Stromal cell of bone marrow (primary cell): ENCODE measurements at places on chromosomes 12 and 14.

GRCh38 chr14:44768935-44769334 is 192.8 kb downstream of the KLHL28 start:
- no peak for DNase-seq

- DNase-seq = no peak
Measured at GRCh38 chr14:66610154-66610563, 102.2 kb downstream of the GPHN start.

DNA sequence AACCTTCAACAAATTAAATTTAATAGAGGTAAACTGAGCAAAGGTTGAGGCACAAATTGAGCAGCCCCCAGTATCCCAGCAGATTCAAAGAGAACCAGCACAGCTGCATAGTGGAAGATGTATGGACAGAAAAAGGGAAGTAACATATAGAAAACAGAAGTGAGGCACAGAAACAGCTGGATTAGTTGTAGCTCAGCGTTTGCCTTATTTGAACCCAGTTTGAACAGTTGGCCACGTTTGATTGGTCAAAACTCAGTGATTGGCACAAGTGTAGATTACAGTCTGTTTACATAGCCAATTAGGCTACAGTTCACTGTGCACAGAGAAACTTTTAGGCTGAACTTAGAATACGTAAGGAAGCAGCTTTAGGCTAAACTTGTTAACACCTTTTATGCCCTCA is 315.5 kb downstream of the RMST start:
- no peak for DNase-seq

- no peak for DNase-seq
Measured at GRCh38 chr12:13697973-13698372, 283.4 kb downstream of the GRIN2B start.

GRCh38 chr12:27554421-27555186 is 30.6 kb downstream of the PPFIBP1 start:
- peak; percentile 61 for DNase-seq

DNA sequence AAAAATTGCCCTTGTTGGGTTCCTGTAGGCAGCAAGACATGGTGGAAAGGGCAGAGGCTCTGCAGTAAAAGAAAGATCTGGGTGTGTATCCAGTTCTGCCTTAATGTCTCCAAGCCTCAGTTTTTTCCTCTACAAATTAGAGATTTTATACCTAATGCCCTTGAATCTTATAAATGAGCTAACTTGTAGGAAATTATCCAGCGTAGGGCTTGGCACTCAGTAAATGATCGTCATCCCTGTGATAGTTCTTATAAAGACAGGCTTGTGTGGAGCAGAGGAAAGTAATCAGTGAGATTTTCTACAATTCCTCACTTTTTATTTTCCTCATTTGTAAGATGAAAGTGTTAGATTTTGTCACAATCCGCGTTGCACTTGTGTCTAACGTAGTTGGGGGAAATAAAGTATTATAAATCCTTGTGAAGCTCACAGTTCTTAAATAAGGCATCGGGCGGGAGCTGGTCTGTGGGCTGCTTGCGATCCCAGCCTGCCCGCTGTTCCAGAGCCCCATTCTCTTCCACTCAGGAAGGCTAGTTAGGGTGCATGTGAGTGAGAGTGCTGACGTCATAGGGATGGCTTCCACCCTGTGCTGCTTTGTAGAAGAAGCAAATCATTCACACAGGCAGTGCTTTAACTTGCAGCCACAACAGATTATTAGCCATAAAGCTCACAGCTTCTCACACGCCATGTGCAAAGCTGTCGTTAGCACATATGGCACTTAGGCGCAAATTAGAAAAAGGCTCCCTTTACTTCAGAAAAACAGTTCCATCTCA is 87.6 kb downstream of the EML1 start:
- DNase-seq = no peak

DNA sequence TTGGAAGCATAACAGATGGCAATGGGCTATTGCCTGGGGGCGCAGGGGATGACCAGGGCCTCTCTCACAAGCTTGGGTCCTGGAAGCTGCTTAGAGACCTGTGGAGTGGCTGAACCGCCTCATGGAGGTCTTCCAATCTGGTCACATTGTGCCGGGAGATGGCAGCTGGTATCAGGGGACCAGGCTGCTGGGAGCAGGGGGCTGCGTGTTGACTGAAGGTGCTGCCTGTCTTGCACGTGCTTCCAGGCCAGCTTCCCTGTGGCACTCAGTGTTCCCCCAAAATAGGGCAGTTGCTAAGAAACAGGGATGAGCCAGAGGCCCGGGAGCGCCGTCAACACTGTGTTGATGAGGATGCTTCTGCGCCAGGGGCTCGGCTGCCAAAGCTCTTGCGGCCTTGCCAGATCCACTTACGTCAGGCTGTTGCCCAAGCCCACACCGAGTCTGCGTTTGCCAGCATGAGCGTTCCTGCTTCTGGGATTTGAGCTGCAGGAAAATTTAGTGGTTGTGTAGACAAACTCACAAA is 39.8 kb downstream of the ELK3 start:
- peak; percentile 97 for DNase-seq

GRCh38 chr12:62605981-62606380 is 139.4 kb downstream of the MON2 start:
- DNase-seq = no peak

DNA sequence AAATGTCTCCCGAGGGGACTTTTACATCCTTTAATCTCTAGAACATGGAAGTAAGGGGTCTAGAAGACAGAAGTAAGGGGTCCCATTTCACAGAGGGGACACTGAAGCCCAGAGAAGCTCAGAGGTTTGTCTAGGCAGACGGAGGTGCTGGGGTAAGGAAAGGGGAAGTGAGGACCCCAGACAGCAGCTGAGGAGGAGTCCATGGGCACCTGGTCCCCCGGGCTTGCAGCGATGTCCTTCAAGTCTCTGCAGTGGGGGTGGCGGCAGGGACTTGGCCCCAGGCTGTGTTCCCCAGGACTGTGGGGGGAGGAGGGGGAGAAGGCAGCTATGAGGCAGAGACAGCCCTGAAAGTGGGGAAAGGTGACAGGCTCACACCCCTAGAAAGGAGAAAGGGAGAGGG is 30.7 kb downstream of the DTX1 start:
- no peak for DNase-seq

DNA sequence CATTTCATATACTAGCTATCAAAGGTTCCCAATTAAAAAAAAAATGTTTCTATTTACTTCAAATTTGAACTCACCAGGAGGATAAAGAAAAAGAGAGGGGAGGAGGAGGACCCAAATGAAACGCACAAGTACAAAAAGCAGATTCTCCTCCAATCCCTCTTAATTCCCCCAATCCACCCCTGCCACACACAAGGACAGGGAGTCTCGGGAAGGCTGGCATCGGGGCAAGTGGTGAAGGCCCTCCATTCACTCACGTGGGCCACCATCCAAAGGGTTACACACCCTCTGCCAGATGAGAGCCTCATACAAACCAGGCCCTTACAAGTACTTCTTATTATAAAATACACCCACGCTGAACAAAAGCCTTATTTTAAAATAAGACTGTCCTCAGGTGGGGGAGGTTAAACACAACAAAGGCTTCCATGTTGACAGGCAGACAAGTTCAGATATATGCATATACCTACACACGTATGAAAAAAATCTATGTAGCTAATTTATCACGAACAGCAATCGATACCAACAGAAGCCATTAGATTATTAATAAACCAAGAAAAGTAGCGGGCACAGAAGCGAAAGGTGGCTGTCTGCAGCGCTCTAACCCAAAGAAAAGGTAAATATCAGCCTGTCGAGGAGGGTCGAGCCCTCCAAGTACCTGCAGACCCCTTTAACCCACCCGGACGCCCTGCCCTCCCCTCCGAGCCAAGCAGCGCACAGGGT is 1.5 kb downstream of the ATP2B1 start:
- no peak for DNase-seq

- peak; percentile 87 for DNase-seq
Measured at GRCh38 chr14:61493239-61493638, 171.9 kb downstream of the PRKCH start.

GRCh38 chr12:88272456-88272855 is 130.3 kb downstream of the TMTC3 start:
- no peak for DNase-seq

DNA sequence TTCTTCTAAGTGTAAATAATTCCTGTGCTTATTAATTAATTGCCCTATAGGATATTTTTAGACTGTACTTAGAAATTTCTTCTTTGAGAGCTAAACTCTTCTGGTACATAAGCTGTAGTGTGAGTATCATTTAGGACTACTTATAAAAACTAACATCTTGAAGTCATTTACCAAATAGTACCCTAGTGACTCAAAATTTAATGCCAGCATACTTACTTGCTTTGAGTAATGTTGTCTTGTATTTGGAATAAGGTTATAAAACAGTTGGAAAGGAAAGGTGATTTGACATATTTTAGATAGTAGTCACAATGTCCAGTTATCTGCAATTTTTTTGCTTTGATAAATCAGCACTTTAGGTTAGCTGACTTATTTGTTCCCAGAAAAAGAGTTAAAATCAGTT is 39.1 kb downstream of the SPATA7 start:
- DNase-seq = peak; percentile 24

GRCh38 chr14:36507847-36508417 is 12.1 kb downstream of the NKX2-1 start:
- DNase-seq = no peak

GRCh38 chr14:93011141-93011529 is 88.2 kb downstream of the CHGA start:
- no peak for DNase-seq

GRCh38 chr14:68229423-68230100 is 410.0 kb downstream of the RAD51B start:
- no peak for DNase-seq

GRCh38 chr12:1182069-1182468 is 191.0 kb downstream of the ERC1 start:
- no peak for DNase-seq

DNA sequence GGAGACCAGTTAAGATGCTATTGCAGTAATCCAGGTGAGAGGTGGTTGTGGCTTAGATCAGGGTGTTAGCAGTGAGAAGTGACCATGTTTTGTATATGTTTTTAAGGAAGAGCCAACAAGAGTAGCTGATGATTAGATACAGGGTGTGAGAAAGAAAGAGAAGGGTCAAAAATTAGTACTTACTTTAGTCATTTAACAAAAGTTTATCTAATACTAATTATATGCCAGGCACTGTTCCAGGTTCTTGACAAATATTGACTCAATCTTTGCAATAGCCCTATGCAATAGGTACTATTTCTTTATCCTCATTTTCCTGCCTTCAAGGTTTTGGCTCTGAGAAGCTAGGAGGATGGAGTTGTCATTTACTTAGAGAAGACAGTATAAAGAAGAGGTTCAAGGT is 70.2 kb downstream of the SSPN start:
- no peak for DNase-seq

- DNase-seq = no peak
Measured at GRCh38 chr14:47302121-47302520, 373.3 kb downstream of the MDGA2 start.

DNA sequence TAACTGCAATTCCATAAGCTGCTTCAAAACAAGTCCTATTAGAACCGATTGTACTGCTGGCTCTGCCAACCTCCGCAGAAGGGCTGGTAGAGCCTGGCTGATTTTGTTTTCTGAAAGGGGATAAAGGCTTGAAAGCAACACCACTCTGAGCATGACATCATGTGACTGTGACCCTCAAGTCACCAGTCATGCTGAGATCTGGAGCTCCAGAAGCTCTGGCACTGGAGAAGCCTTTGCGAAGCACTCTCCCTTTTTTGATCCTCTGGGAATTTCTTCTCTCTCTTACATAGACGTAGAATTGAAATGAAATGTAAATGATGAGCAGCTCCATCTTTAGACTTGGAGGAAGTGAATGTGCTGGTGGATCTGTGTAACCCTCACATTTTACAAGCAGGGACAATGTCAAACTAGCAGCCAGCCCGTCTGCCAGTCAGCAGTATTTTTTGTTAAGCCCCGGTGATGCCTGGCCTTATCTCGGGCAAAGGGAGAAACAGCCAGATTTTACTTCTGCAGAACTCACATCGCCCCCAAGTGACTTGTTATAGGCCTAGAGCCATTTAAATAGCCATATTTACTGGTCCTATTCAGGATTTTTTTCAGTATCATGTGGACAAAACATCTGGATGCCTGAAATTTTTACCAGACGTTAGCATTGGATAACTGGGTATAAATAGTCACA is 112.1 kb upstream of the NPAS3 start:
- DNase-seq = peak; percentile 16

DNA sequence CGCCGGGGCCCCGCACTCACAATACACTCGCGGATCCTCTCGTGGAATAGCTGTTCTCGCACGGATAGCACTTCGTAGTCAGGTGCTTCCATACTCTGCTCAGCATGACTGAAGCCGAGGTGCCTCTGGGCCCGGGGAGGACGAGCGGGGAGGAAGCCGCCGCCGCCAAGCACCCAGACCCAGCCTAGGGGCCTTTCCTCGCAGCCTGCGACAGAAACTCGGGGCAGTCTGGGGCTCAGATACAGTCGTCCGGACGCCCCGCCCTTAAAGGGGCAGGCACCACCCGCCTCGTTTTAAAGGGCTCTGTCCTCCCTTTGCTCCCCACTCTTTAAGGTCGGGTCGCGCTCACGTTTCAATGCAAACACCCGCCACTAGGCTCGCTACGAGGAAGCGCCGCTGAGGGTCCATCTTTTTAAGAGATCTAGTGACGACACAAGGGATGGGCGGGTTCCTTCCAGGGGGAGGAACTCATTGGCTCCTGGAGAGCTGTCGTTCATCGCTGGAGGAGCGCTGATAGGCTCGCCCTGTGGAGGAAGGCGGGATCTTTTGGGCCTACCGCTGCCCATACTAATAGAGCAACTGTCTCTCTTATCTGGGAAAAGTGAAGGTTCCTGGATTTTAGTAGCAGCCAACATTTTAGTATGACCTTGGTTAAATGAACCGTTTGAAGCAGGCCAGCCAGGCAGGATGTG is at the start of gene LMBR1L:
Gene LMBR1L (minus strand): TSS at position 384 of the 692 bp plus-strand sequence. CDS start 292 bp downstream, at position 92.
- DNase-seq = peak; percentile 99

- DNase-seq = no peak
Measured at GRCh38 chr14:61229981-61230380, 51.2 kb downstream of the TMEM30B start.

DNA sequence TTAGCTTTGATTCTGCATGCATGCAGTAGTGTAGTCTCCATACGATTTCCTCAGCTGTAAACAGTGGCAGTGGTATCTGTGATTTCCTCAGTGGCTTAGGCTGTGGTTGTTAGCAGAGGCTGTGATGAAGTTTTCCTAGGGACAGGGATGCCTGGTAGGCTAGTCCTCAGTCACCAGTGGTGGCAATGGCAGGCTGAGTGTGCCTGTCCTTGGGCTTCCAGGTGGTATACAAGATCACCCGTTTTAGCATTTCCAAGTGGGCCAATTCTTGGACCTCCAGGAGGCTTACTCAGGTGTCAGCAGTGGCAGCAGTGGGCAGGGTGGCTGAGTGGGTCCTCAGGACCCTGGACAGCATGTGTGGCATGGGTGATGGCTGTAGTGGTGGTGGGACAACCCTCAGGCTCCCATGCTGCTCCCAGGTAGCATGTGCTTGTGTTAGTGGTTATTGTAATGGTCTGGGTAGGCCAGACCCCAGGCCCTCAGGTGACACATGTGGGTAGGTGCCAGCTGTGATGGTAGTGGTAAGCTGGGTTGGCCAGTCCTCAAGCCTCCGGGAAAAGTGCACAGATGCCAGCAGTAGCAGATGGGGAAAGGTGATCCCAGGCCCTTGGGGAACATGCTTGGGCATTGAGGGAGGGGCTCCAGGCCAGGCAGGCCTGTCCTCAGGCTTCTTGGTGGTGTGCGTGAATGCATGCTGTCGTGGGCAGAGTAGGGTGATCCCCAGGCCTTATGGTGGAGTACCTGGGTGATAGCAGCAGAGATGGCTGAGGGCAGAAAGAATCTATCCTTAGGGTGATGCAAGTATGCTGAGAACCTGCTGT is 146.5 kb downstream of the PAPOLA start:
- no peak for DNase-seq
